ENCODE measurements at places on chromosomes 5 and 9.
A peak's percentile ranks its signal among the peaks of the same experiment; 100 is the strongest.

- no peak for DNase-seq
Measured at GRCh38 chr9:6929441-6930215, 171.9 kb downstream of the KDM4C start.

DNA sequence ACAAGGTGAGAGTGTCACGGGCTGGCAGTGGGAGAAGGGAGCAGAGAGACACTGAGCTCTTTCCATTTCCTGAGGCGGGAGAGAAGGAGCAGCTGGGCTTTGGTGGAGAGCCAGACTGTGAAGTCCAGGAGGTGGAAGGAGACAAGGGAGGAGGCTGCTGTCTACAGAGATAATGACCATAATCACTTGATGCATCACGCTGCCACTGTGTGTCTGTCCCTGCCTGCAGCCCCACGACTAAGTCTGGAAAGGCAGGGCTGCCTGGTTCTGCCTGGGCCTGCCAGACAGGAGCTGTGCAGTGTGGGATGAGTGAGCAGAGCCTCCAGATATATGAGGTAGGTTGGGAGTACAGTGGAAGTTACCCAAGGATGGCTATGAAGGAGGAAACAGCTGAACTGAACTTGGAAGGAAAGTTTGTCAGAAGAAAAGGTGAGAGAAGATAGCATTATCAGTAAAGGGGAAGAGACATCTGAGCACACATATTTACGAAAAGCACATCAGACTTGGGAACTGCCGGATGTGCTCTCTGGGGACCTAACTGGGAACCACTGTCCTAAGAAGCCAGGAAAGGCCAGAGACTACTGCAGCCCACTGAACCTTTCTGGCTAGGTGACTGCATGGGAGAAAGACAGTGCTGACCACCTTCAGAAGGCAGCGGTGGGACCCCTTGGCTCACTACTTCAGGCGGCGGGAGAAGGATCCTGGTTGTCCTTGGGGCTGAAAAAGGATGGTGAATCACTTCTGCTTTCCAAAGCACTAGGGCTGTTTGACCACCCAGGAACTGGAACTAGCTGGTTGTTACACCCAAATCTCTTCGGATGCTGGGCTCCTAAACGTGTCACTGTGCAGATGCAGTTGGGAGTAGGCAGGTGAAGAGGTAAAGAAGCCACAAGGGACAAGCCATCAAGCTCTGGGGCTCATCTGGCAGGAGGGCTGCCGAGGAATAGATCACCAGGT lies 12.8 kb upstream of the DDX41 start:
- DNase-seq = no peak

GRCh38 chr5:65120371-65120967 lies 351.7 kb downstream of the CWC27 start:
- DNase-seq = peak; percentile 75

DNA sequence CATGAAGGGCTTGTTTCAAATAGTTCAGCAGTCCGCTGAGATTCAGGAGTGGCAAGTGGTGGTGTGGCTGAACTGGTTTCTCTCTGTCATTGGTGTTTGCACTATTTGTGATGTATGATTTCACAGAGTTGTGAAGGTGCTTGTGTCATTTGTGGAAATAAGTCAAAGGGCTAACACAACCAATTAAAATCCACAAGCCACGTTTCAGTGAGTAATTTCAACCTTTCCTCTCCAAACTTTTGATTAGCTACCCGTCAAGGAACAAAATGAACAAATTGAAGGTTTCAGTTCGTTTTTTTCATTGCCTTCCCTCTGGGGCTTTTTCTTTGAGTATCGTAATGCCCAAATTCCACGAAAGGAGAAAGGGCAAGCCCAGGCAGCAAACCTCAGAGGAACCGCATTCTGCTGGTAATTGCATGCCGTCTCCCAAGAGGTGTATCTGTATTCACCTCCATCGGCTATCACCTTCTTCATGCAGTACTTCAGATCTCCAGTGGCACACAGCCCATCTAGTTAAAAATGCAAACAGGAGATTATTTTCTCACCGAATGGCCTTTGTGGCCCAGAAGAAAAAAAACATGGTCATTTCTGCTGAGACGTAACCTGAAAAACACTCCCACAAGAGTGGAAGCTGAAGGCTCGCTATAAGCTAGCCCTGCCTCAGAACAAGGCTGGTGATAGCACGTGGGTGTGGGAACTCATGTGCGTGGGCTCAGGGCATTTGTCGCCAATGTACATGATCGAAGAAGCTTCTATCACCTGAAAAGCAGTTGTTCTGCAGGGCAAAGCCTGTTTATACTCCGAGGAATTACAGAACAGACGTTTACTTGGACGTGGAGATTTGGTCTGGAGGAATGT lies 197.1 kb downstream of the NR3C1 start:
- no peak for DNase-seq

DNA sequence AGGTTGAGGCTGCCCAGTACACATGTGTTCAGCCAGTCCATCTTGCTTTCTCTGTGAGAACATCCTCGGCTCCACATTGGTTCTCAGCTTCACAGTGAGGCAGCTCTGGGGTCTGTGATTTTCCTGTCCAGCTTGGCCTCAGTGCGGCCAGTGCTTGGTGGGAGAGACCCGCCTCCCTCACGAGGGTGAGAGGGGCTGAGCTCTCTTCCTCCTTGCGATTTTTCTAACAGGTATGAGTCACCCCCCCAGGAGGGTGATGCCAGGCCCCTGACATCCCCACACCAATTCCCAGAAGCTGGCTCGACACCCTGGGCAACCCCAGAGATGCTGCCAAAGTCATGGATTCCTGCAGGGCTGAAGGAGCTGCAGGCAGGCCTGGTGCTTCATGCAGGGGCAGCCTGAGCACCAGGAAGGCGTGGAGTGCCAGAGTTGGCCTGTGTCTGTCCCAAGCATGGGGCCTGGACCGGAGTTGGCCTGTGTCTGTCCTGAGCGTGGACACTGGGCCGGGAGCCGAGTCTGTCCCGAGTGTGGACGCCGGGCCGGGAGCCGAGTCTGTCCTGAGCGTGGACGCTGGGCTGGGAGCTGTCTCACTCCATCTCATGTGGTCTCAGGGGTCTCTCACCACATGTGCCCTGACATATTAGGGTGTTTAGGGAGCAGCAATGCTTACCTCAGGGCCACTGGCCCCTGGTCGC lies 408.6 kb upstream of the IRX4 start:
- DNase-seq = no peak

- no peak for DNase-seq
Measured at GRCh38 chr5:109837231-109837861, 147.6 kb downstream of the MAN2A1 start.

DNA sequence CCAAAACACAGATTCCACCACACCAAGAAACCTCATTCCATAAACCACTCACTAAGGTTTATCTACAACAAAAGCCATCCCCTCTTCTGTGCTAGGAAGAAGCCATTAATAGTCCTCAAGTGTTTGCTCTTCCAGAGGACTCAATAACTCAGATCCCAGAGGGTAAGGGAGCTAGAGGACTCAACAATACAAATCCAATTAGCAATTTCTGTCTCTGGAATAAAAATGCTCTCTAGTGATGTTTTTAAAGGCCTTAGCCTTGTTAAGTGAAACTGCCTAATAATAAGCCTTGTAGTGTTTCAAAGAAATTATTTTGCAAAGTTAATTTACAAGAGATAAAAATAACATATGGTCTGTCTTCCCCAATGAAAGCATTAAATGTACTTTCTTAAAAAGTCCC lies 942.4 kb downstream of the CDH12 start:
- no peak for DNase-seq

DNA sequence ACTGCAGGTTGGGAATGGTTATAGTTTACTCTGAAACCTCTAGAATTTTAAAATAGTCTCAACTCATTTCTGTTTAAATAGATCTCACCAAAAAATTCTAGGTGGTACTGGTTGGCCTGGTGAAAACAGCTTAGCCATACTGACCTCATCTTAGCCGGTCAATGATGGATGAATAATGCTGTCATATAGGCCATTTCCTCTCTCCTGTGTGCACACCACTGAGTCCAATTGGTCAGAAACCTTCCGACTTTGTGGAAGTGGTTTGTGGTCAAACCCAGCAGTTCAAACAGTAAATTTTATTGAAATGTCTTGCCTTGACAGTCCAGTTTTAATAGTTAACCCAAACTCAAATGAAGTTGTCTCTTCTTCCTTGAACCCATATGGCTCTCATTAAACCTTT lies 98.6 kb downstream of the GIN1 start:
- DNase-seq = no peak

DNA sequence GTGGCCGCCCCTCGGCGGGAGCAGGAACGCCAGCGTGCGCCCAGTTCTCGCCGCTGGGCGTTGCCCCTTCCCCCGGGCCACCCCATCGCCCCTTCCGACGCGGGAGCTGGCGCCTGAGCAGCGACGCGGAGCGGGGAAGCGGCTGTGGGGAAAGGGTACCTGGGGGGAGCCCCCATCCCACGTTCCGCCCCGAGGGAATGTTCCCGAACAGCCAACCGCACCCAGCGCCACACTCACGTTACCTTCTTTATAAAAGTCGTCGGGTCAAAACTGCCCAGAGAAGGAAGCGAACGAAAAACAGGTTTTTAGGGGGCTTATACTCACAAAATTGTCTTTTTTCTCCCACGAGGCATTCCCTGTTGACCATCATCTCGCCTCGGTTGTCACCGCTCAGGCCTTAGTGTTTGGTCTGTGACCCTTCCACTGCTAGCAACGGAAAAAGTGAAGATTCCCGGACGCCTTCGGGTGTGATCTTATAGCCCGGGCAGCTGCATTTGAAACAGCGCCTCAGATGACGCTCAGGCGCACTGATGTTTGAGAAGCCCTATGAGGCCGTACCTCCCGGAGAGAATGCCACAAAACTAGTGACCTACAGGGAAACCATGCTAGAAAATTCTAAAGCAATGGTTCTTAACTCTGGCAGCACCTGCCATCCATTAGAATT lies 475 bp upstream of the GOLM1 start:
- no peak for DNase-seq

DNA sequence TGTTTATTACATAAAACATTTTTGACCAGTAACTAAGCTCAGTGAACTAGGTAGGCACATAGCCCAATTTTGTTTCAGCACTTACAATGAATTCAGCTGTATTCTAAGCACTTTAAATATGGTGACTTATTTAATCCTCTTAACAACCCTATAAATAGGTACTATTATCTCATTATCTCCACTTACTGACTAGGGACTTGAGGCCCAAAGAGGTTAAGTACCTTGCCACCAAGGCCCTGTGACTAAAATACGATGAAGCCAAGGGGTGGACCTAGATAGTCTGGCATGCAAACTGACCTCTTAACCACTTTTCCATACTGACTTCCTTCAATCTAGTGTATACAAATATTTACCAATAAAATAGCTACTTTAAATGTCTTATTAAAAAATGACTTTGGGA lies 266.4 kb downstream of the ZNF608 start:
- no peak for DNase-seq

DNA sequence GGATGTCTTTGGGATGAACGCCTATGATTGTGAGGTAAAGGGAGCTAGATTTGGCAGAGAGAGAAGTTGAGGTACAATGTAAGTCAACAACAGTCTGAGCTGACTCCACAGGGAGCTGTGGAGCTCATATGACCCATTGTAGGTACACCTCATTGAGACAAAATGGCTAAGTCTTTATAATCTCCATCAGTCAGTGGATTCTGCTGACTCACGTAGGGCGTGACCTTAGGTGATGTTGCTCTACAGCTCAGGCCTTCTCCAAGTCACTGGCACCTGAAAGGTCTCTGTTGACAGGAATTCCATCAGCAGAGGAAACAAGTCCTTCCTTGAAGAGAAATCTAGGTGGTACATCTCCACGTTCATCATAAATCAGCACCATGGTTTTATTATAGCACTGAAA lies 118.2 kb upstream of the PRR16 start:
- DNase-seq = no peak

DNA sequence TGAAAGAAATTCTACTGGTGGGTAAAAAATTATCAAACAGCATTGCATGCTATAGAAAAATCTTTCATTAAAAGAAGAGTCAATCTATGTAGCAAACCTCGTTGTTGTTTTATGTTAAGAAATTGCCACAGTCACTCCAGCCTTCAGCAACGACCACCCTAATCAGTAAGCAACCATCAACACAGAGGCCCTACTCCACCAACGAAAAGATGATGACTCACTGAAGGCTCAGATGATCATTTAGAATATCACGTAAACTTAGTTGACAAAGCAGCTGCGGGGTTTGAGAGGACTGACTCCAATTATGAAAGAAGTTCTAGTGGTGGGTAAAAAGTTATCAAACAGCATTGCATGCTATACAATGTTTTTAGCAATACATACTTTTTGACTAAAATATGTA lies 242.6 kb downstream of the DRD1 start:
- no peak for DNase-seq

DNA sequence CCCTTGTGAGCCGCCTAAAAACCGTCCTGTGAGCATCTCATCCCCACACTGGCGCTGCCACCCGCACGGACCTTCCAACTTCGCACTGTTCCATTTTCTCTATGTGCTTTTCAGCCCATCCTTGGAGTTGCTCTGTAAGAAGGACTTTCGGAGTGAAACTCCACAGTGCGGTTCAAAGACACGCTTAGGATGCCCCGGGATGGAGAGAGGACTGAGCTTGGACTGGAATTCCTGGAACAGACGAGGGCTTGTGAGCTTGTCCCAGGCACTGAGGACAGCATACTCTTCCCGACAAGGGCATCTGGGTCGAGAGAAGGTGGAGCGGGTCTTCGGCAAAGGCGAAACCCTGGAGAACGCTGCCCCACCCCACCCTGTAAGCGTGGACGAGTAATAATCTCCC lies 187.8 kb downstream of the MEF2C start:
- no peak for DNase-seq

DNA sequence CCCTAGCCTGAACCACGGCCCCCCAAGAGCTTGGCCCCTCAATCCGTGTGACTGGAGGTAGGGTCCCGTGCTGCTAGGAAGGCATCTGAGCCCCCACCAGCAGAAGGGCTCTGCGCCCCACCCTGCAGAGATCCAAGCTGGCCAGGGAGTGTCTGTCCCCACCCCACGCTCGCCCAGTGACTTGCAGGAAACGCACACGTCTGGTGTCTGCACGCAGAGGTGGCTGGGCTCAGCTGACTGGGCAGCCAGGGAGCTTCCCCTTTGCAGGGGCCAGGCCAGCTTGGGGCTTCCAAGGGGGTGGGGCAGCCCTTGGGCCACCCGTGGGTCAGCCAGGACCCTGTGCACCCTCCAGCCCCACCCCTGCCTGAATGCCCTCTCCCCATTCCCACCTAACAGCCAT lies 24.3 kb downstream of the NOTCH1 start:
- no peak for DNase-seq

DNA sequence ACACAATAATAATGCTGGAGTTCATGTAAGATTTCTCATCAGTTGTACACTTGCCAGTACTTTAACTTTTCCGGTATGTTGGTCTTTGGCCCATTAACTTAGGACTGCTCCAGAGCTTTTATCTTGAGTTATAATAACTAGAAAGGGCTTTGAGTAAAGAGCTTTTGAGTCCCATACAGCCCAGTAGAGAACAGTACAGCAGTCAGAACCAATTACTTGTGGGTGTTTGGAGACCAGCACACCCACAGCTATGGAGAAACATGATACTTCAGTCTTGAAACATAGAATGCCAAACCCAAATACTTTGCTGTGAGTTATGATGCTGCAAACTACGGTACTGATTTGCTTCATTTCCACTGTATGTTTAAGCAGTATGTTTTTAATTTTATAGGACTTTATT lies 374.3 kb downstream of the CCDC171 start:
- no peak for DNase-seq

Measured in DMS79 treated with DMSO at 0.1 percent for 48 hours (cell line).